Inflammatory macrophage treated with lipopolysaccharide for 1 hour (primary cell): ENCODE measurements at places on chromosomes 7 and 10.

DNA sequence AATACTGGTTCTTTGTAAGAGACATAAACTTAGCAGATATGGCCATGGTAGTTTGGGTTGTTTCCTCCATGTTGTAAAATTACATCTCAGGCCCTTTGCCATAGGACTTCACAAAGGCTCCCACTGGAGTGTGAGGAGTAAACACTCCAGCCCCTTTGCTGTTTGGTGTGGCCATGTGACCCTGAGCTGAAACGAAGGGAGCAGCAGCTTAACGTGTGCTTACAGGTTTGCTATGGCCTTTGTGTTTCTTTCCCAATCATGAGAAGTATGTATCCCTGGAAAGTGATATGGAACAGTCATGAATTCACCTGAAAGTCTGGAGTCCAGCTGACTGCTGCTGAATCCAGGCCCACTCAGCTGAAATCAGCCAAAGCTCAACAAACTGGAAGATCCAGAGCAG, 23.8 kb upstream of the SFTPA1 start:
- no peak for DNase-seq

DNA sequence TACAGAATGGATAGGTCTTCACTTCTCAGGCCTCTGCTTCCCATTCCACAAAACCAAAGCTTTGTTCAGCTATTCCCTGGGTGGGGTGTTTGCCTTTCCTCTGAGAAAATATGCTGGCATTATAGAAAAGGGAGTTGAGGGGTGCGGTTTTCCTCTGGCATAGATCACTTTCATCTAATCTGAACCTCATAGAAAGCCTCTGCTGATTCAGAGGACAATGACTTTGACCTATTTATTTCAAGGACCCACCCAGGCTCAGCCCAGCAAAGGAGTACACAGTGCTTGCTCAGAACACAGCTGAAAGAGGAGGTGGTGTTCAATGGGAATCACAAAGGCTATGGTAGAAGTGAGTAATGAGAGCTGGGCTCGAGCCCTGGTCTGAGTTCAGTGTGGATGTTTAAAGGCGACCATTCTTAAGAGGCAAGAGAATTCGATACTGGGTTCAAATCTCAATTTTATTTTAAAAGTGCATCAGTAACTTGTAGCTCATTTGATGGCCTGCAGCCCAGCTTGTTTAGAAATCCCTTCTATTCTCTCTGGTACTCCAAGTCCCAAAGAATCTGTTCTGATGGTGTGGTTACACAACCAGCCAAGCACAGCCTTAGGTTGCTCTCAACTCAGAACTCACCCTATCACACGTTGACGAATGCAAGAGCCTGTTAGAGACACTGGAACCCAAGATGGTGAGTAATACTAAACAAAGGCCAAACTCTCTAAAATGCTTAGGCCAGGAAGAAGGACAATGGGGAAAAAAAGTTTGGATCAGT, 1012.8 kb downstream of the LRMDA start:
- DNase-seq, result no peak

DNA sequence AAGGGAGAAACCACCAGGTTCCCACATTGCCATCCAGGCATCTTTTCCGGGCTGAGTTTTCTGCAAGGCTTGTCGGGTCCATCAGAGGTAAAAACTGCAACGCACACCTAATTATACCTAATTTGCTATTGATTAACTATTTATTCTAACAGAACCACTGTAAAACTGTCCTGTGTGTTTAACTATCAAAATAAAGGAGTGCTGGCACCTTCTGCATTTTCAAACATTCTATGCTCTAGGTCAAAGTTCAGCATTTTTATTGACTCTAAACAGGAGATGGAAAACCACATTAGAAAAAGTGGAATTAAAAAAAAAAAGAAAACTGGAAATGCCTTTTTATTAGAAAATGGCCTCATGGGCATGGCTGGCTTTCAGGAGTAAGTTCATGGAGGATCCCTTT, 82.0 kb downstream of the ADARB2 start:
- no peak for DNase-seq

- no peak for DNase-seq
Measured at GRCh38 chr7:21504021-21504420, 38.8 kb upstream of the DNAH11 start.

DNA sequence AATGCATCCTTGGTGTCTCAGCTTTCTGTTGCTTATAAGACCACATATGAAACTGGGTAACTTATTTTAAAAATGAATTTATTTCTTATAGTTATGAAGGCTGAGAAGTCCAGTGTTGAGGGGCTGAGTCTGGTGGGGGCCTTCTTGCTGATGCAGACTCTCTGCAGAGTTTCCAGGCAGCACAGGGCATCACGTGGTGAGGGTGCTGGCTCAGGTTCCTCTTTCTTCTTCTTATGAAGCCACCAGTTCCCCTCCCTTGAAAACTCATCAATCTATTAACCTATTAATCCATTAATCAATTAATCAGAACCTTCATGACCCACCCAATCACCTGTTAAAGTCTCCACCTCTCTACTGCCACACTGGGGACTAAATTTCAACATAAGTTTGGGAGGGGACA, 595.6 kb upstream of the NRP1 start:
- peak; percentile 3 for DNase-seq

DNA sequence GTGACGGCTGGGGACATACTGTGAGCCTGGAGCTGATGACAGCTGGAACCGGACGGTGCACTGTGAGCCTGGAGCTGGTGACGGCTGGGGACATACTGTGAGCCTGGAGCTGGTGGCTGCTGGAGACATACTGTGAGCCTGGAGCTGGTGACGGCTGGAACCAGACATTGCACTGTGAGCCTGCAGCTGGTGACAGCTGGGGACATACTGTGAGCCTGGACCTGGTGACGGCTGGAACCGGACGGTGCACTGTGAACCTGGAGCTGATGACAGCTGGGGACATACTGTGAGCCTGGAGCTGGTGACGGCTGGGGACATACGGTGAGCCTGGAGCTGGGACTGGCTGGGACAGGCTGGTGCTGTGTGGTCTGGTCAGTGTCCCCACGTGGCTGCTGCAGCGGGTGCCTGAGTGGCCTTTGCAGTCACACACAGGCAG, 47.9 kb downstream of the PTPRN2 start:
- DNase-seq, result no peak

DNA sequence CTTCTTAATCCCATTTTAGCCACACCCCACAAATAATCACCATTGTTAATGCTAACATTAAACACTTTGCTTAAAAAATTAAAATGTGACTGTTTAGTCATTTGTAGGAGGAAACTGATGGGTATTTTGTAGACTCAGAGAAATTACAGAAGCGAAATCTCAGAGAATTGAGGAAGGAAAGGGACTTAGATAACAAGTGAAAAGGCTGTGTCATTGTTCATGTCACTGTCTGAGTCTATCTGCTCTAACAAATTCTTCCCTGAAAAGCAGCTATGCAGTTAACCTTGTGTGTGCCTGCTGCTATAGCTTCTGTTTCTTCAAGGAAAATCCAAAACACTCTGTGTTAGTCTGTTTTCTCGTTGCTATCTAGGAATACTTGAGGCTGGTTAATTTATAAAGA, 40.9 kb upstream of the PLXDC2 start:
- peak; percentile 88 for DNase-seq

DNA sequence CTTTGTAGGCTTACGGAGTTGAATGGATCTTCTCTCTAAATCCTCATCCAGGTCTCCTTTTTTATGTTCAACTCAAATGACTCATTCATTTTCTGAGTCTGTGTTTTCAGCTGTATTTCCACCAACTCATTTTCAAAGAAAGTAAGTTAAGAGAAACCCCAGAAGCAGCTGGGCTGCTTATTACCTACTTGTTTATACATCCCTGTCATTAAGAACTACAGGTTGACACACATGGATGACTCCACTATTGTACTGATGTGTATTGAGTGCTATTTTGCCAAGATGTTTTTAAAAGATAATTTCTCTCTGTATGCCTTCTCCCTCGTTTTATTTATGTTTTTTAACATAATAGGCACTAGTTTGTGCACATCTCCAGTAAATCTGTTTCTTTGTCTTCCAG, 41.9 kb downstream of the DGKI start:
- DNase-seq, result no peak

- no peak for DNase-seq
Measured at GRCh38 chr10:88500656-88501055, 82.5 kb downstream of the RNLS start.

DNA sequence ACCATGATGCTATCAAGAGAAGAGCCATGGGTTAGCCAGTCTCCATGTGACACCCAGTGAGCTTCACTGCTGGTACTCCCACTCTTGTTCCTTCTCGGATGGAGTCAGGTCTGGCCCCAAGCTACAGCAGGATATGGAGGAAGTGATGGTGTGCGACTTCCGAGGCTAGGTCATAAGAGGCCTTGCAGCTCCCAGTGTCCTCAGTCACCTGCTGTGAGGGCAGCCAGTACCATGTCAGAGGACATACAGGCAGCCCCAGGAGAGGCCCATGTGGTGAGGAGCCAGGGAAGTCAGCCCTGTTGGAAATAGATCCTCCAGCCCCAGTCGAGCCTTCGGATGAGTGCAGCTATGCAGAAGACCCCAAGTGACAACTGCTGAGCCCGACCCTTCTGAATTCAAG, 237.0 kb downstream of the EBF3 start:
- no peak for DNase-seq

DNA sequence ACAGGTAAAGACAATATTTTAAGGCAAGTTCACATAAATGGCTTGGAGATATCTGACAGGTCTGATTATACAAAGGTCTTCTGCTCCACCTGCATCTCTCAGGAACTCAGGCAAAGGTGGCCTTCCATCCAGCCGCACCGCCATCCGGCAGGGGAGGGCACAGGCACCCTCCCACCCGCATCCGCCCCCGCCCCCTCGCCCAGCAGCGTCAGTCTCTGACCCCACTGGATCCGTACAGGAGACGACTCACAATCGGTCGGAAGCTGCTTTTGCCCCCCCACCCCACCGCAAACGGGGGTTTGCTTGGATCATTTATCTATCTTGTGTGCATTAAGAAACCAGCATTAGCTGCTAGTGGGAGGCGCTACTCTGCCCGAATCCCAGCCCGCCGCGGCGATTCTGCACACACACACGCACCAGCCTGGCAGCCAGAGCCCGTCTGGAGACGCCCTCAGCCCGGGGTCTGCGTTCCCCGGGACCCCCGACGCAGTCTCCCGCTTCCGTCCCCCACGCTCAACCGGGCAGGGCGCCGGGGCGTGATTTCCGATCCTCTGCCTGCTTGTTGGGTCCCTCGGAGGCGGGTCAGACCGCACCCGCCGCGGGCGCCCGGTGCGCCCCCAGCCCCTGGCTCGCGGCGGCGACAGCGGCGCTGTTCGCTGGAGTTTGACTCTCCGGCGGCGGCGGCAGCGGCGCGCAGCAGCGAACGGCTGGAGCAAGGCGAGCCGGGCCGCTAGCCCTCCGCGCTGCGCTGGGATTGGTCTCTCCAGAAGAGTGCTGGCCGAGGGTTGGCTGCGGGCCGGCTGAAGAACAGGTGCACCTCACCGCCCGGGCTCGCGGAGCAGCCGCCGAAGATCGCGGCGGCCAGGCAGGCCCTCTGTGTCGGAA, 820 bp upstream of the NRG3 start:
- no peak for DNase-seq

GRCh38 chr10:29648983-29649268, 14.2 kb upstream of the SVIL start:
- no peak for DNase-seq

- DNase-seq, result no peak
Measured at GRCh38 chr7:26879671-26880070, 15.3 kb upstream of the SKAP2 start.
